ENCODE measurements at places on chromosomes 5 and 9.

DNA sequence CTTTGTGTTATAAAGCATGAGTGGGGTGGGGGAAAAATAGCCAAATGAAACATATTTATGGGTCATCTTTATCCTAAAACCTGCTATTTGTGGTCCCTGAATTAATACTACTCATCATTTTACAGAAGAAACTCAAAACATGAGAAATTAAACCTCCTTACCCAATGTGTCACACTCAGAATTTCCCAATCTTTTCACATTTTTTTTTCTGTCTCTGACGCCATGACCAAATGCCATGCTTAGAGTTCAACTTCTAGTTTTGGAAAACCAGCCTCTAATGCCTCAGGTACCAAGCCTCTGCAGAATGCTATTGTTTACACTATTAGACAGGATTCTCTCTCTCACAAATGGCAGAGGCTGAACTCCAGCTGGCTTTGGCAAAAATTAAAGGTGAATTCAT lies 505.5 kb upstream of the WWC1 start:
- peak; percentile 72 for DNase-seq

GRCh38 chr5:79508354-79508753 lies 5.6 kb downstream of the HOMER1 start:
- DNase-seq: peak; percentile 47

DNA sequence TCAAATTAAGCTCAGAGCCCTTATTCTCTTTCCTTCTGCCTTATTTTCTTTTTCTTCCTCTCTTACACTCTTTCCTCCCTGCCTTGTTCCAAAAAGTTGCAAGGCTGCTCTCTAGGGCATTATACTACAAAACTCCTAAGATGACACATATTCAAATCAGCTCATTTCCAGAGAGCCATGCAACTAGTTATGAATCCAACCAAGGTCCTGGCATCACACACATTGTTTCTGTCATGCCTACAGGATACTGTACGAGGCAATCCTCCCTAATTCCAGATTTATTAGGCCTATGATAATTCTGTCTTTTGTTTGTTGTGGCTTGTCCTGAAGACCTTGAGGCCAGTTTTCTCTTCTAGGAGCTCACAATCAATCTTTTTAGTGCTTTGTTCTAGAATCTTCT lies 87.0 kb upstream of the TBCA start:
- no peak for DNase-seq

GRCh38 chr5:73897893-73898292 lies 271.9 kb downstream of the ARHGEF28 start:
- no peak for DNase-seq

GRCh38 chr5:127930311-127930710 lies 153.3 kb upstream of the SLC12A2 start:
- no peak for DNase-seq

DNA sequence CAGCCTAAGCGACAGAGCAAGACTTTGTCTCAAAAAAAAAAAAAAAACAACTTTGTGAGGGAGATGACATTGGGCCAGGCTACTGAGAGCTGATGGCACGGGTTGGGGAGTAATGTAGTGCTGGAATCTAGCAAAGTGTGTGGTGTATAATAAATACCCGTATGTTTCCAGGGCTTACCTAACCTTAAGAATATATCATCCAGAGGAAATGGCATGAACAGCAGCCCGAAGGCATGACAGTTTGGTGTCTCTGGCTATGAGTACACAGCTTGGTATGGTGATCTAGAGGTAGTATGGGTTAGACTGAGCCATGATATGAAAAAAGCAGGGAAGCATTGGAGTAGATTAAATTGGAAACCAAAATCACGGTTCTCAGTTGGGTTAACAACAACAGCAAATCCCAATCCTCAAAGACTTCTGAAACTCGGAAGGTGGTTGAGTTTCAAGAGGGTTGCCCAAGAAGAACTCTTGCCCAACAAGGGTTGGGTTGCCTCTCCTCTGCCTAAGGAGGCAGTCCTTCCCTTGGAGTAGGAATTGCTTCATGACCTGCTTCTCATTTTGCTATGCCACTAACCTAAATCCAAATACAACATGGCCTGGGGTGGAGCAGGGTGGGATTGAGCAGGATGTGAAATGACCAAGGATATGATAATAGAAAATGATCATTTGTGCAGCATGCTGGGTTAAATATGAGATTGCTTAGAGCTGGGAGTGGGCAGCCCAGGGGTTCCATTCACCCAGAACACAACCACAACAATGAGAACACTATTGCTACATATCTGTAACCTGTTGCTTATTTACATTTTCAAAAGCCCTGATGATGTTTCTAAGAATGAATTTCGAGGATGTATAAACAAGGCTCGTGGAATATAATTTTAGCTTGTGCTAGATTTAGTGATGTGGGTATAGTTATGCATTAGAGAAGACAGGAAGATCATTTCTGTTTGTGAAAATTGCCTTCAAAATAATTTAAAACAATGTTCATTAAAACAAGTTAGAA lies 64.6 kb upstream of the ZFR start:
- peak; percentile 92 for DNase-seq

GRCh38 chr9:116905171-116905588 lies 218.1 kb downstream of the TRIM32 start:
- DNase-seq: no peak

- DNase-seq: no peak
These were observed 87.1 kb downstream of the EHMT1 start for GRCh38 chr9:137705906-137706305.

DNA sequence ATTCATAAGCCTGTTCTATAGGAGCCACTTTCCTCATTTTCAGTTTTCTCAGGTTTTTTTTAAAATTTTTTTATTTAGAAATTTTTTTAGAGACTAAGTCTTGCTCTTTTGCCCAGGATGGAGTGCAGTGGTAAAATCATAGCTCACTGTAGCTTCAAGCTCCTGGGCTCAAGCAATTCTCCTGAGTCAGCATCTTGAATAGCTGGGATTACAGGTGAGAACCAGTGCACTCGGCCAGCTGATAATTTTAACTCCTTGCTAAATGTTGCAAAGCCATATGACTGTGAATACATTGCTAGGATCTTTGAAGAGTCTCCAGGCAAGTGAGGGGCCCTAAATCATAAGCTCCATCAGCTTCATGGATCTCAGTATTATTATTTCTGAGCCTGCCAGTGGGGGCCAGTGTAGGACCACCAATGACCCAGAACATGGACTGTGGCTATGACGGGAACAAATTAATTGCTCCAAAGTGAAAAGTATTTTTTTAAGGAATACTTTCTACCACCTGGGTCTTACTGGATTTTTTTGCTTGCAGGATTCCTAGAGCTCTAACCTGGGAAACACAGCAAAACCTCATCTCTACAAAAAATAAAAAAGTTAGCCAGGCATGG lies 5.7 kb upstream of the GAPVD1 start:
- DNase-seq: peak; percentile 28

- no peak for DNase-seq
These were observed 265.8 kb upstream of the TRPC7 start for GRCh38 chr5:136631186-136631585.

DNA sequence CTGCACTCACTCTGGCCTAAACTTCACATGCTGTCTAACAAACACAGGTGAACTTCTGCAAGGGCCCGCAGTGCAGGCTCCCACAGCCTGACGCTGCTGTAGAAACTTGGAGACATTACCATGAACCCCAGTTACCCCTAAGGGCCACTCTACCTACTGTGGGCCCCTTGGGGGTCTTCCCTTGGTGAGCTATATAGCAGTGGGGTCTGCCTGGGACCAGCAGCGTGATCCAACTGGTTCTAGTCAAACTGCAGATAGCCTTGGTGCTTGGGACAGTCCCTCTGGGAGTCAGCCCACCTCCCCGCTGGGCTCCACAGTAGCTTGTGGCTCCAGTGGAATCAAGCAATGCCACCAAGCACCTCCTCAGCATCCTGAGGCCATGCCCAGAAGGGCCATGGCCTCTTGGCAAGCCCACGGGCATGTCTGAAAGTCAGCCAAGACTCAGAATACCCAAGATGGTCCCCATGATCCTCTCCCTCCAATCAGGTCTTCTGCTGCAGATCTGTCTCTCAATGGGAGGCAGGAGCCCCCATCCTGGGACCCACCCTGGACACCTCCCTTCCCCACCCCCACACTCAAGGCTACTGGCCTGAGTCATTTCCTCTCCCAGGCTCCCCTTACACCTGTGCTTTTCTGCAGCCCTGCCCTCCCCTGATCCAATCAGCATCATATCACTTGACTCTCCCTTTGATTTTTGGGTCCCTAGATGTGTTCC lies 230.0 kb upstream of the IRX1 start:
- no peak for DNase-seq

DNA sequence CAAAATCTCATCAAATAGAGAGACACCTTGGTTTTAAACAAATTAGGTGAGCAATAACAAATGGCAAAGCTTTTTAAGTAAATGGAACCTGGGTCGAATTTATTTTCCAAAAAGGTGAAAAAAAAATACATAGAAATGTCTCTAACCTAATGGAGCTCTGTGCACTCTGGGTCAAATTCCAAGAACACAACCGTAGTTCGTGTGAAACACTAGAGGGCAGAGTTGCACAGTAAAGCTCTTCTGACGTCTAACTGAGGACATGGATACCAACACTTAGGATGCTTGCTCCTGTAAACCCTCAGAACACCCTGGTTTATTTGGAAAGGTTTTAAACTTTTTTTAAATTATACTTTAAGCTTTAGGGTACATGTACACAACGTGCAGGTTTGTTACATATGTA lies 18.9 kb downstream of the MARCHF11 start:
- DNase-seq: peak; percentile 56

DNA sequence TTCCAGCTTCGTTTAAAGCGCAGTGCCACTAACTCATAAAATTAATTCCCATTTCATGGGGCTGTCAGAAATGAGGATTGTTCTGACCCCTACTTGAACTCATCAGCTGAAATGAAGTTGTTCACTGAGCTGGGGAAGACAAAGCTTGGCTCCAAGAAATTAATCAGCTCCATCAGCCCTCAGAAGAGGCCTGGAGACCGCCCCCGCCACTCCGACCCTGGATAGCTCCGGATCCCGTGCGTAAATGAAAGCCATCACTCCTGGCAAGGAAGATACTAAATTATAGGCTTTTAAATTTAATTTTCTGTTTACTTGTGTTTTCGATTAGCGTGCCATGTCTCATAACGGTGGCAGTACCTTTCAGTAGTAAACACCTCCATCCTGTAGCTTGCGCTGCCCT lies 142.8 kb upstream of the IRX2 start:
- DNase-seq: no peak

DNA sequence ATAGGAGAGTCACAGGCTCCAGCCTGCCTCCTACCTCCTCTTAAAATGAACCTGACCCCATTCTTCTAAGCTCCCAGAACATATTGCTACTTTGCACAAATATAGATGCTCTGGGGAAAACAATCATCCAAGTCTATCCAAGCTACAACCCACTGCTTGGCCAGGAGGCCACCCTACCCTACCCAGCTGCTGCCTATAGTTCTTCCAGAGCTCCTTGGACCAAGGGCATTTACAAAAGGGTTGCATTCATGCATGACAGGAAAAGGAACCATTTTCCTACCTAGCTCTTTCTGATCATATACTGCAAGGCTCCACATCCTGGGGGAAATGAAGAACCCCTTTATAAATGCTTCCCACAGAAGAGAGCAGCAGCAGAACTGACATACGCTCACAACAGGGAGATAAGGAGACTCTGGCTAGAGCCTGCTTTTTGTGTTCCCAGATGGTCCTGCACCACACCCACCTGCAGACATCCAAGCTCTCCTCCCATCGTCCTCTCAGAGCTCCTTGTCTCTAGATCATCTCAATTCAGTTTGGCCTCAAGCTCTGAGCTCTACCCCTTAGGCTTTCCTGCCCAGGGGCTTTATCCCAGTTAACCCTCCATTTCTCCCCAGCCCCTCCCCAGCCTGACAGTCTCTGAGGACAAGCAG lies 185.5 kb downstream of the SPOCK1 start:
- no peak for DNase-seq

- no peak for DNase-seq
These were observed 197.0 kb upstream of the NMUR2 start for GRCh38 chr5:152601806-152602732.

GRCh38 chr5:565782-566440 lies 41.7 kb upstream of the SLC9A3 start:
- no peak for DNase-seq

DNA sequence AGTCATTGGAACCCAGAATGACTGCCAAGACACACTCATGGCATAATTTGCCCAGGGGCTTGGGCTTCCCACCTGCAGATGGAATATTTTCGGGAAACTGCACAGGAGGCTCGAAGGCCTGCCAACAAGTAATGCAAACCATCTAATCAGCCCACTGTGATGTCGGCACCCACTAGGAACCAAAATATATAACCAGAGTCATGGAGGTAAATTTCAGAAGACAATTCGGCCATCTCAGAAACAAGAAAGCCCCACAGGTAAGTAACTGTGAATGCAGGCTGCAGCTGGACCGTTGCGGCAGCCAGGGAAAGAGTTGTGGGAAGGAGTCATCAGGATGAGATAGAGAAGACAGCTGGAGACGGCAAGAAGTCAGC lies 264.4 kb downstream of the SYK start:
- DNase-seq: no peak

DNA sequence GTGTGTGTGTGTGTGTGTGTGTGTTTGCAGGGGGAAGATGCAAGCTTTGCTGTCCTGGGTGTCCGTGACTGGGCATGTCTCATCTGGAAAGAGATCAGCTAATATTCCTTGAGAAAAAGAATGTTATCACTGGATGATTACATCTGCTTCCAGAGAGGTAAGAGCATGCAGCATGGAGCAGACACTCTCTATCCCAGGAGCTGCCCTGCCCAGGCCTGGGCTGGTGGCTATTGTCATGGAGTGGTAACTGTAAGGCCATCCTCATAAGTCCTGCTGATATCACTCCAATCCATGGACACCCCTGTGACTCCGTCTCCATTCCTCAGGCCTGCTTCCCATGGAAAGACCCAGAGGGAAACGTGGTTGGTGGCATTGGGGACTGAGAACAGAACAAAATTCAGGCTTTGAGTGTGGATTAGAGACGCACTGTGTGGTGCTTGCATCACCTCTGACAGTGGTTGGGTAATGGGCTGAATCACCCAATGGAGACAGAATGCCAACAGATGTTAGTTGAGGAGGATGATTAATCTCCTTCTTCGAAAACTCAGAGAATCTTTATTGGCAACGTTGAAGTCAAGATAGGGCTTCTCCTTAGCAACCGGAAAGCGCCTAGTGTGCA lies 52.0 kb upstream of the KCNIP1 start:
- DNase-seq: peak; percentile 79

GRCh38 chr5:143168171-143168741 lies 235.2 kb downstream of the NR3C1 start:
- no peak for DNase-seq

DNA sequence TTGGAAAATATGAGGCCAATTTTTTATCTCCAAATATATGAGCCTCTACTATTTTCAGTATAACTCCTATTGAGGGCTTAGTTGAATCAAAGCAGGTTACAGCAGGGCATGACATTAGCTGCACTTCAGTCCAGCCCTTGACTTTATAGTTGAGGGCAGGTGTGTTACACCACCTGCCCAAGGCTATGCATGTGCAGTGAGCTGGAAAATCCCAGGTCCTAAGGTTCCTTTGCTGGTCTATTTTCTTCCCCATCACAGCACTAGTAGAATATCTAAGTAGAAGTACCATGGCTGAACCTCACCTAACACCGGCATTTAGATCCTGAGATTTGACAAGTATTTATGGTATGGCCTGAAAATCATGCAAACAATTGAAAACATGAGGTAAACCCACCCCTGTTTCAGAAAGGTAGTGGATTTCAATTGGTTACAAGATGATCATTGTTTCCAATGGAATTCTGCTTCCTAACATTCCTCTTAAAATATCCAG lies 201.1 kb downstream of the SEMA5A start:
- no peak for DNase-seq
